Activated T-cell treated with anti-CD3 and anti-CD28 coated beads for 48 hours (primary cell): ENCODE measurements at places on chromosomes 2 and 18.

DNA sequence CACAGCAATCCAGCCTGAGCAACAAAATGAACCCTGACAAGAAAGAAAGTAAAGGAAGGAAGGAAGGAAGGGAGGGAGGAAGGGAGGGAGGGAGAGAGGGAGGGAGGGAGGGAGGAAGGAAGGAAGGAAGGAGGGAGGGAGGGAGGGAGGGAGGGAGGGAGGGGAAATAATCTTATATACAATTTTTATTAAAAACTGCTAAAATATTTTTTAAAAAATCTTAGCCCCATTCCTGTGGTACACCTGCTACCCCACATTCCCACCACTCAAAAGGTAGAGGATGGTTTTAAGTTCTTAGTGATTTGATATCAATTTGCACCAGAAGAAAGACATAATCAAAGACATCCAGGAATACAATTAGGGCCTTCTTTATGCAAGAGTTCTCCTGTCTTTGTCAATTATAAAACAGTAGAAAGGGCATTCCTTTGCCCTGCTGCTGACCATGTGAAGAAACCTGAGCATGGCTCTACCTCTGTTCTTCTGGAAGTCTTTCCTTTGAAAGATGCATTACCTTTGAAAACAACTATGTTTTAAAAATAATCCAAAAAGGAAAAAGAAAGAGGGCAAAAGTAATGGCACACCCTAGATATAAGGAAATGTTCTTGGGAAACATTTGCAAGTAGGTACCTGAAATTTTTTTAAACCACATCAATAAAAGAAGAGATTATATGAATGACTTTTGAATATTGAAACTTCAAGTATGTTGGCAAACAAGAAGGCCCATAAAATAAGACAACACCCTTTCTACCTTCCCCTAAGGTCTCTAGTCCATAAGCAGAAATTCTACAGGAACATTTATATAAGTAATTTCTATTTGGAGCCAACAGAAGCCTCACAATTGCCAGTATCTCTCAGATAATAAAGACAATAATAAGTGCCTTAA, 33.7 kb upstream of the ACVR2A start:
- DNase-seq: no peak

- no peak for DNase-seq
Observed at GRCh38 chr2:211751848-211752247, 786.8 kb downstream of the ERBB4 start.

- DNase-seq: no peak
Observed at GRCh38 chr2:45207101-45207500, 197.8 kb upstream of the SIX2 start.

- DNase-seq: no peak
Observed at GRCh38 chr2:4662161-4662779, 958.9 kb downstream of the DCDC2C start.

- DNase-seq: no peak
Observed at GRCh38 chr2:59296279-59296678, 1055.2 kb upstream of the FANCL start.
